ENCODE measurements at places on chromosomes 13 and 19.

DNA sequence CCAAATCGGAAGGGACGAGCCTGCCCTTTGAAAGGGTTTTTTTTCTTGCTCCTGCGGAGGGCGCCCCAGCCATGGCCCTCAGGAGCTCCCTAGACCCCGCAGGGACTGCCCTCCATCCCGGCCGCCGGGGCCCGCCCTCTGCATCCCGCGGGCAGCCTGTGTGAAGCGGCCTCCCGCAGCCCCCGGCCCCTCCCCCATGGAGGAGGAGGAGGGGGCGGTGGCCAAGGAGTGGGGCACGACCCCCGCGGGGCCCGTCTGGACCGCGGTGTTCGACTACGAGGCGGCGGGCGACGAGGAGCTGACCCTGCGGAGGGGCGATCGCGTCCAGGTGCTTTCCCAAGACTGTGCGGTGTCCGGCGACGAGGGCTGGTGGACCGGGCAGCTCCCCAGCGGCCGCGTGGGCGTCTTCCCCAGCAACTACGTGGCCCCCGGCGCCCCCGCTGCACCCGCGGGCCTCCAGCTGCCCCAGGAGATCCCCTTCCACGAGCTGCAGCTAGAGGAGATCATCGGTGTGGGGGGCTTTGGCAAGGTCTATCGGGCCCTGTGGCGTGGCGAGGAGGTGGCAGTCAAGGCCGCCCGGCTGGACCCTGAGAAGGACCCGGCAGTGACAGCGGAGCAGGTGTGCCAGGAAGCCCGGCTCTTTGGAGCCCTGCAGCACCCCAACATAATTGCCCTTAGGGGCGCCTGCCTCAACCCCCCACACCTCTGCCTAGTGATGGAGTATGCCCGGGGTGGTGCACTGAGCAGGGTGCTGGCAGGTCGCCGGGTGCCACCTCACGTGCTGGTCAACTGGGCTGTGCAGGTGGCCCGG is 815 bp downstream of the MAP3K10 start:
- peak; percentile 15 for DNase-seq

GRCh38 chr19:42422901-42423461 is 4.2 kb downstream of the LIPE start:
- DNase-seq = peak; percentile 42

GRCh38 chr19:50557009-50557613 is 11.1 kb downstream of the LRRC4B start:
- no peak for DNase-seq

- DNase-seq = no peak
Measured at GRCh38 chr13:39377699-39378098, 225.3 kb downstream of the LHFPL6 start.

- peak; percentile 73 for DNase-seq
Measured at GRCh38 chr19:13784731-13785452, 10.4 kb upstream of the ZSWIM4 start.

DNA sequence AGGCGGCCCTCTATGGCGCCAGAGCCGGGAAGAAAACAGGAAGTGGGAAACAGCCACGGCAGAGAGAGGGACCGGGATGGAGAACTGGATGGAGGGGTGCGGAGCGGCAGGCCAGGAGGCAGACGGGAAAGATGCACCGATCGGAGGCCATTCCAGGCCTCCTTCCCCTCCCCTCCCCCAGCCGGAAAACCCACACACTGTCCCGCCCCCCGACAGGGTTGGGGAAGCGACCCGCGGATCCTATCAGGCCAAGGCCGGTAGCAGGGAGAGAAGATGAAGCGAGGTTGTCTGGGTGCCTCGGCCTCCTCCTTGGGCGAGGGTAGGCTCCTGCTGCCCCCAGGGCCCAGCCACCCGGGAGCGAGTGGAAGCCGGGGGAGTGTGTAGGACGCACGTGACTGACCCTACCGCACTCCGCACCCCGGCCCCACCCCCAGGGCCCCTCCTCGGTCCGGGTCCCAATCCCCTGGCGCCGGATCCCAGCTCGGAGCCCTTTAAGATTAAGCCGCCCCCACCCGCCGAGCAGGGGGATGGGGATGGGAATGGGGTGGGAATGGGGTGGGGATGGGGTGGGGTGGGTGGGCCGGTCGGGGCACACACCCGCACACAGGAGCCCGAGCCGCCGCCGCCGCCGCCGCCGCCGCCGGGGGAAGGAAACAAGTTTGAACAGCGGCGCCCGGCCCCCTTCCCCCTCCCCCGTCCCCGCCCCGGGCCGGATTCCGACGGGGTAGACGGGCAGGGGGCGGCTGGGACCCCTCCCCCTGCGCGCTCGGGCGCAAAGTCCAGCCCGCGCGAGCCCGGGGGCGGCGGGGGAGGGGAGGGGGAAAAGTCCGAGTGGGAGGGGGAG is 1.5 kb downstream of the ERF start:
- peak; percentile 57 for DNase-seq

DNA sequence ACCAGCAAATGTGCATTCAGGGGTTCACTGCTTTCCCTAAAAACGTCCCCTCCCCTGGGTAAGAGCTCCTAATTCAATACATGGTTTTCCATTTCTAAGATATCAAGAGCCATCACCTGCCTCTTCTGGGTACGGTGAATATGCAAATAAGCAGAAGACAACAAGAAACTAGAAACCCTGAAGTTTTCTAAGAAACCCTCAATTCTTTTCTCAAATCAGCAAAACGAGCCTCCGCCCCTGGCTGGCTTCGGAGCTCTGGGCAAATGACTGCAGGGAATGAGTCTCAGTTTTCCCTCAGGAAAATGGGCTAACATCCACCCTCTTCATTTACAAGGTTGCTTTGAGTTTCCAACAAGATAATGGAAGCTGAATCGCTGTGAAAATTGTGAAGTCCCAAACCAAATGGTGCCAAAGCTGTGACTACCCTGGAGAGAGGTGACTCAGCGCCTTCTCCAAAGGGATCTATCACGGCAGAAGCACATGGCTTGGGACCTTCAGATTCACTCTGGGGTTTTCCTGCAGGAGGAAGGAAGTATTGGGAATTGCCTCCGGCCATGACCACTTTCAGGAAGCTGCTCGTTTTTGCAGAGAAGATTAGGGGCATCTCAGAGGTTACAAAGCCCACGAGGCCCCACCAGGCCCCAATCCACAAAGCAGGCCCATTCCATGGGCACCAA is 26.6 kb downstream of the KLF2 start:
- no peak for DNase-seq

GRCh38 chr19:38731654-38732301 is 12.5 kb downstream of the CAPN12 start:
- DNase-seq = no peak

GRCh38 chr19:50030225-50030624 is 4.4 kb downstream of the ZNF473 start:
- DNase-seq = no peak

GRCh38 chr19:588093-588740 is 1.5 kb upstream of the HCN2 start:
- peak; percentile 63 for DNase-seq
